Activated CD8-positive, alpha-beta memory T cell treated with anti-CD3 and anti-CD28 coated beads for 1 hour (primary cell): ENCODE measurements at places on chromosomes 6 and 20.

GRCh38 chr6:98579941-98580340 lies 254.4 kb upstream of the POU3F2 start:
- DNase-seq: no peak

DNA sequence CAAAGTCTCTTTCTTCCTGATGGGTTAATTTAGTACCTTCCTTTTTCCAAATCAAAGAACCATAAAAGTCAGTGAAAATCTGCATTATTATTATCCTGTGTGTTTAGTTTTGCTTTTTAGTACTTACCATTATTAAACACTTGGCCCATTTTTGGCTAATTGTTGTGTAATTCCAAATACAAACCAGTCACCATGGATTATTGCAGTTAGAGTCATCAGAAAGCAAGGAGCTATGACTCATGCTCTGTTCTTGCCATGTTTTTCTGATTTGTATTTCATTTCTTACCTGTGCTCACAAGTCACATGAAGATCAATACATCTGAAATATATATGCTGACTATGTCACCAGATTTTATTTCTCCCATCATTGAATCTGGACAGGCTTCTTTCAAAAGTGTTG lies 31.3 kb downstream of the SLC22A3 start:
- DNase-seq: no peak

GRCh38 chr6:129696028-129696418 lies 14.0 kb downstream of the ARHGAP18 start:
- DNase-seq: no peak

GRCh38 chr20:10939331-10939941 lies 265.6 kb upstream of the JAG1 start:
- DNase-seq: no peak
